ENCODE measurements at places on chromosomes 7 and 10. TPM values are rescaled to one million over a fixed set of nuclear protein-coding genes. Genes with fewer than 3 reads are reported as not detected.

DNA sequence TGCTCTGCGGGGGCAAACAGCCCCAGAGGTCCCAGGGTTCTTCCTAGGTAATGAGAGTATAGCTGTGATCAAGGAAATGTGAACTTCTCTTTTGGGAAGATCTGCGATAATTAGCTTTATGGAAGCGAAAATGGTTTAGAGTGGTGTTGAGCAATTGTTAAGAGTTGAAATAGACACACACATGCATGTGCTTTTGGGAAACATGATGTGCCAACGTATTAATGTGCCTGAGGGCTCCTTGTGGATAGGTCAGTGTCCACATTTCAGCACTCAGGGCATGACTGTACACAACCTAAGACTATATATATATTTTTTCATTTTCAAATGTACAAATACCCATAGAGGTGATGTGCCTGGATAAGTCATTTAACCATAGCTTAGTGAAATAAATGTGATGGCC is 67.0 kb downstream of the GSDME start:
- H3K27me3 ChIP-seq, result no peaks in the 10 kb centered on the region
- peaks cover 5% of the 10 kb centered on the region for H3K4me1 ChIP-seq
- H3K27ac ChIP-seq, result peak overlapping the region; percentile 59

- no peaks in the 10 kb centered on the region for H3K4me1 ChIP-seq
- DNase-seq, result no peak
These were observed 149.1 kb downstream of the GRID1 start for GRCh38 chr10:86217371-86218080.

DNA sequence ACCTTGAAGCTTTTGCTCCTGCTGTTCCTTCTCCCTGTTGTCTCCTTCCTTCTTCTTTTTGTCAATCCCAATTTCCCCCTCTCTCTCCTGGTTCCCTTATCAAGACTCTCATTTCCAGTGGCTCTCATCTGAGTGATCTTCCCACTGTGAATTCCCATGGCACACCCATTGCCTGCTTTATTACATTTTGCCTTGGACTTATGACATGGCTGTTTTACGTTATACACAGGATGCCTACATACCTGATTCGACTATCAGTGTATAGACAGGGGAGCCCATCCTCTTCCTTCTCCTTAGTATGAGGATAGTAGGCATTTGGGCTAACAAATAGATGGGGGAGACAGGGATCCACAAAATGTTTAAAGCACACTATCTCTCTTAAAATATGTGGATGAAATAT is 39.9 kb upstream of the EFCAB10 start:
- no peaks in the 10 kb centered on the region for H3K27me3 ChIP-seq
- peak overlapping the region; percentile 3 for H3K27ac ChIP-seq
- peaks cover 13% of the 10 kb centered on the region for H3K36me3 ChIP-seq
- no peak overlapping the region for H3K4me3 ChIP-seq
- H3K4me1 ChIP-seq, result no peaks in the 10 kb centered on the region
- no peak for DNase-seq

DNA sequence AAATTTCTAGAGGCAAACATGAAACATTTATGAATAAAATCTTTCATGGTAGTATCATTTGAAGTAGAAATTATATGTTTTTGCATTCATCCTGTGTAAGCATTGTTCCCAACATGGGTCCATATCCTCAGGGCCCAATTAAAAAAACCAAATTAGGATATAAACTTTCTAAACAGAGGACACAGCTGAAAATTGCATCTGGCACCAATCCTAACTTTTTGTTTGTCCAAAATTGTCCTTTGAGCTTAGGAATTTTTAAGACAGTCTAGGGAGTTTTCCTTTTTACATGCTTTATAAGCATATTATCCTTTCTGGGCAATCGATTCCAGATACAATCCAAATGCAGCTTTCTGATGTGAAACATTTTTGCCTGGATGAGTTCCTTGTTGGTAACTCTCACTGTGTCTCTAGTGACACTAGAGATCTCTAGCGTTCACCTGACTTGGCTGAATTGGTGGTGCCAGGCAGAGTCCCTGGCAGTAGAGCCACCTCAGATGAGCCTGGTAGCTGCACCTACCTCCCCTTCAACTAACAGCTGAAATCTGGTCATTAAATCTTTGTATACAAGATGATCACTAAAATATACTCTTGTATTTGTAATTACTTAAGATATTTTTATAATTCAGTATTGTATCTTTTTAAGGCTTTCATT is 137.6 kb upstream of the SAMD8 start:
- no peak overlapping the region for H3K27ac ChIP-seq
- H3K27me3 ChIP-seq, result no peaks in the 10 kb centered on the region
- H3K36me3 ChIP-seq, result peaks cover 23% of the 10 kb centered on the region

DNA sequence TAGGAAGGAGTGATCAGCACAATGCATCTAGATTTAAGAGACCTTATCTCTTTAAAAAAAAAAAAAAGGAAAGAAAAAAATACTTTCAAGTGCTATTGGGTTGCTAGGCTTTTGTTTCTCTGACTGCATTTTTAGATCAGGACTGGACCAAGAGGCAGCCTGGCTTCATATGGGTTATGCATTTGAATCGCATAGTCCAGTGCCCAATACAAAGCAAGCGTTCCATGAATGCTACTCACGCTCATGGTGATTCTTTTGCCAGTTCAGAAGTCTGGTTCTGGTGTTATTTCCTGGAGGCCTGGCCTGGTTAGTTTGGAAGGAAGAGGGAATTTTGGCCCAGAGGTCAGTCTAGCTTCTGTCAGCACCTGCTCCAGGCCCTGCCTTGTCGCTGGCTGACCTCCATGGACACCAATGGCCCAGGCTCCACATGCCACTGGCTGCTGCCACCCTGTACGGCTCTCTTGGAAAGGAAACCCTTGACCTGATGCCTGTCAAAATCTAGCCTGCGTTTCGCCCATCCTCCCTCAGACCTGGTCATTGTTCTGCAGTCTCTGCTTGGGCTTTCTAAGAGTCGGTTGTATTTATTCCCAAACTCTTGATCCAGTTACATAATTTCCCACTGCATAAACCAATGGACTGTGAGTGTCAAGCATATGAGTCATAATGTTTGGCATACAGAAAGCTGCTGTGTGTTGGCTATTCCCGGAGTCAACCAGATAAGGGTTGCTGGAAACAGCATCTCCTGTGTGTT is 74.3 kb upstream of the MKX start:
- no peak overlapping the region for H3K27ac ChIP-seq
- H3K36me3 ChIP-seq, result no peaks in the 10 kb centered on the region
- H3K27me3 ChIP-seq, result no peaks in the 10 kb centered on the region
- DNase-seq, result peak; percentile 80
- no peak overlapping the region for H3K4me3 ChIP-seq

DNA sequence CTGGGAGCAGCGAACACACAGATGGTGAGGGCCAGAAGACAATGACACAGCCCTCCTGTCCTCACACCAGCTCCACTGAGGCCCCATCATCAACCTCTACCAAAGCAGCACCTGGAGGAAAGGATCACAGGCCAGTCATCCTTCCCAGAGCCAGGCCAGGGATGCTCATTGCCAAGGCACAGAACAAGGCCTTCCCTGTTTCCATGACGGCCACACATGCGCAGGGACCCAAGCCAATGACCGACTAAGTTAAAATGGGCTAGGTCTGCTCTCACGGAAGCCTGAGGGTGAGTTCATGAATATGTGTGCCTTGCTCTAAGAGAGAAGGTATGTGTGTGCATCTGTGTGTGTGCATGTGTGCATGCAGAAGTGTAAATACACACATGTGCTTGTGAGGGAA is 39.6 kb downstream of the COBL start:
- peaks cover 7% of the 10 kb centered on the region for H3K4me1 ChIP-seq
- no peak overlapping the region for H3K27ac ChIP-seq
- no peak for DNase-seq

DNA sequence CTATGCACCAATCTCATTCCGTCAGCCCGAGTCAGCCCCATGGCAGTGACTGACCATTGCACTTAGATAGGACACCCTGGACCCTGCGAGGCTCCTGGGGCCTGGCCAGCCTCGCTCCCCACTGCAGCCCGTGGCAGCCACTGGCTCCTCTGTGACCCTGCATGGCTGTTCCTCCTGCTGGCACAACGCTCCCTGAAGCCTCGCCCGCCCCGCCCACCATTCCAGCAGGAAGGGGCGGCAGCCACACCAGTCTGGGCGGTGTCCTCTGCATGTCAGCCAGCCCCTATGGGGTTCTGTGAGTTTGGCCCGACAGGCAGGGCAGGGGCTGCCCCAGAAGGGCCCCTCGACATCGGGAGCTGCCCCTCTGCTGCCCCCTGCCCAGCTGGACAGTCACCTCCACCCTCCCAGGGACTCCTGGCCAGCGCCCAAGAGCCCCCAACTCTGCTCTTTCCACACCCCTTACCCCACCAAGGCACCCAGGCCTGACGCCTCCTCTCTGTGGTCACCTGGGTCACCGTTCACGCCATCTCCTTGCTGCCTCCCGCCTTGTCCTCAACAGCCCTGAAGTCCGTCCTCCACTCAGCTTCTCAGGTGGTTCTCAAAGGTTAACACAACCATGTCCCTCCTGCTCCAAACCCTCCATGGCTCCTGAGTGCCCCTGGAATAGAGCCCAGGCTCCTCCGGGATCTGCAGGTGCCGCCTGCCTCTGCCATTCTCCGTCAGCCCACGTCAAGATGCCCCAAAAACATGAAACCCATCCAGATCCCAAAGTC is 103.5 kb downstream of the MICALL2 start:
- H3K27ac ChIP-seq, result no peak overlapping the region
- no peak for DNase-seq
- H3K27me3 ChIP-seq, result peaks cover 22% of the 10 kb centered on the region
- no peaks in the 10 kb centered on the region for H3K4me1 ChIP-seq

DNA sequence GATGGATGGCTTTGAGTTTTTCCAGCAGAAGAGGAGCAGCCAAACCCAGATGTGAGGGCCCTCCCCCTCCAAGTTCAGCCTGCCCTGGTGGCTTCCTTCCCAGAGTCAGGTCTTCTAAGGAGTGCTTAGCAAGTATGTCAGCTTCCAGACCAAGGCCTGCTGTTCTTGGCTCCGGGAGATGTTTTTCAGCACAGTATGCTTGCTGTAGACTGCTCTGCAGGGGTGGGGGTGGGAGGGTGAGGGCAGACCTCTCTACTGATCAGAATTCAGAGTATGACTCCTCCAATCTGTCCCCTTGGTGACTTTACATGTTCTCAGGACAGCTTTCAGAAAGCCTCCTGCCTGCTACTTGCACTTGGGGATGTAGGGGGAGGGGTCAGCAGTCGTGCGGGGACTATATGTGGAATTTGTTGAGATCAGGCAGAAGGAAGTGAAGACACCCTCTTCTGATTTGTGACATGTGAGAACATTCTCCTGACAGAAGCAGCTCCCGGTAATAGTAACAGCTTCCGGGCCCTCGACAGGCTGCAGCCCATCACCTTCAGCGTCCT is 516.4 kb upstream of the ZMIZ1 start:
- peaks cover 62% of the 10 kb centered on the region for H3K27me3 ChIP-seq
- no peaks in the 10 kb centered on the region for H3K36me3 ChIP-seq
- H3K27ac ChIP-seq, result no peak overlapping the region
- DNase-seq, result no peak
- no peaks in the 10 kb centered on the region for H3K4me1 ChIP-seq

DNA sequence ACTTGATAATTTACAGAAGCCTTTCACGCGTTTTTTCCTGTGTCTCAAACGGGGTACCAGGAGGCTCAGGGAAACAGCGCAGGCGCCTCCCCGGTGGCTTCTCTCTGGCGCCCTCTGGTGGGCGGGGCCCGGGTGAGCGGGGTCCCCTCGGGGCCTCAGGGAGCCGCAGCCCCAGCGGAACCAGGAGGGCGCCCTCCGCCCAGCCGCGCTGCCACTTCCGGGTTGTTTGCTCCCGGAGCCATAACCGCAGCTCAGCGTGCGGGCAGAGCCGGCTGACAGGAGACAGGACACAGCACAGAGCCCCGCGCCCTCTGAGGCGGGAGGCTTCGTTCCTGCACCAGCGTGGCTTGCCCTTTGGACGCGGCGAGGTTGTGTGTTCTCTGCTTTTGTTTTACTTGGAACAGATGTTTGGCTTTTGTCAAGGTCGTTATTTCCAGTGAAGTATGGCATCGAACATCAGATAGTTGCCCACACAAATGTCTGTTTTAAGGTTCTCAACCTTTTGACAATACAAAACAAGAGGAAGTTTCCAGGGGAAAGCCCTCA is 6.9 kb upstream of the CYP2E1 start:
- no peaks in the 10 kb centered on the region for H3K36me3 ChIP-seq
- no peaks in the 10 kb centered on the region for H3K4me1 ChIP-seq

GRCh38 chr10:72727130-72727529 is 35.2 kb downstream of the MCU start:
- no peaks in the 10 kb centered on the region for H3K27me3 ChIP-seq
- H3K4me3 ChIP-seq, result no peak overlapping the region
- no peak overlapping the region for H3K27ac ChIP-seq
- H3K36me3 ChIP-seq, result no peaks in the 10 kb centered on the region

DNA sequence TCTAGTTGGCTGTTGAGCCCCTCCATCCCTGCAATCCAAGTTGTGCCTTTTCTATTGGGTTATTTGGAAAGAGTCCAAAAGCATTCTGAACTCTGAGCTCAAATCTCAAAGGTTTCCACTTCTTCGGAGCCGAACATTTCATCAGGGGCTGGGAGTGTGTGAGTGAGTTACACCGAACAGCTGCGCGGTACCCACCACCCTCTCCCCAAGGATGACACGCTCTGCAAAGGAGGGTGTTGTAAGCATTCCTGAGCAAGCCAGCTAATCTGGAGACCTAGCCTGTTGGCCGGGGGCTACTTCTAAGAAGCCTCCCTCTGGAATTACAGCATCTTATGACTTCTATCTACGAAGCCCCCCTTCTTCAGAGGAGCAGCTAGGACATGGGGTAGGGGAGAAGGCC is 270.5 kb downstream of the CREB5 start:
- H3K27ac ChIP-seq, result no peak overlapping the region
- no peak for DNase-seq
- H3K27me3 ChIP-seq, result no peaks in the 10 kb centered on the region
- no peaks in the 10 kb centered on the region for H3K36me3 ChIP-seq

DNA sequence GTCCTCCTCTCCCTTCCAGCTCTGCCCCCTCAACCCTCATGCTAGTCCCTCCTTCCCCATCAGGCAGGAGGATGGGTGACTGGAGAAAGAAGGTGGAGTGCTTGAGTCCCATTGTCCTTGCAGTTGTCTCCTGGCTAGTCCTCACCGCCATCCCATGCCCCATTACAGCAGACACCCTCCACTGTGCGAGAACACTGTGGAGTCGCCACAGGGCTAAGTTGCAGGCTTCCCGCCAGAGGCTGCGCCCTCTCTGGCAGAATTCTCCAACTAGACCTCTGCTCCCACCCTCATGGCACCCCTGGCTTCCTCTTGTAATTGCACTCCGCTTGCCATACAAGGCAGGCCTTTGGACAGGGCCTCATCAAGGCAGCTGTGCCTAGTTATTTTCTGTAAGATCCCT is 3.1 kb downstream of the GIMAP2 start:
- DNase-seq, result no peak
- no peak overlapping the region for H3K4me3 ChIP-seq
- no peaks in the 10 kb centered on the region for H3K36me3 ChIP-seq
- H3K4me1 ChIP-seq, result peaks cover 6% of the 10 kb centered on the region
- H3K27me3 ChIP-seq, result no peaks in the 10 kb centered on the region

The HUS1 gene
- total RNA-seq, result 39.9 TPM

The SLC13A4 gene
- not detected for total RNA-seq

The PRPS1L1 gene
- total RNA-seq, result not detected

The BLNK gene
- total RNA-seq, result 1.0 TPM

The STRIP2 gene
- total RNA-seq, result 18.3 TPM

The OR13A1 gene
- not detected for total RNA-seq

The INA gene
- not detected for total RNA-seq

Measured in MCF 10A (cell line).